ENCODE measurements at places on chromosomes 12 and 14.

DNA sequence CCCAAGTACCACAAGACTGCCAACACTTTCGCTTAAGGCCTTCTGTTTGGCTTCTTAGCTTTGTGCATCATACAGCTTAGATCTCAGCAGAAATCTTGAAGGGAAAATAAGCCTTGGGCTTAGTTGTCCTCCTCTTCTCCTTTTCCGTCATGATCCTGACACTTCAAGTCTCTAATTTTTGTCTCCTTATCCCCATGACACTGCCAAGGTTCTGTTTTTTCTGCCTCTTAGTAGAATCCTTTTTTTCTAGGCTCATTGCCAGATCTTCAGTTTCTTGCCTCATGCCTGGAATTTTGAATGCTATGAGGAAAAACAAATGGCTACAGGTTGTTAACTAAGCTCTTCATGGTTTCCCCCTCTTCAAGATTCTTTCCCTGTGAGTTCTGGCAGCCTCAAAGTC, 450.4 kb downstream of the LRFN5 start:
- DNase-seq = no peak

- no peak for DNase-seq
These were observed 1.2 kb downstream of the CRY1 start for GRCh38 chr12:107091989-107092641.

- DNase-seq = no peak
These were observed 7.2 kb downstream of the PROX2 start for GRCh38 chr14:74868739-74869138.

GRCh38 chr14:50061664-50062437, 54.5 kb downstream of the VCPKMT start:
- peak; percentile 78 for DNase-seq
